ENCODE measurements at places on chromosomes 2 and 18. TPM values are rescaled to one million over a fixed set of nuclear protein-coding genes. Genes with fewer than 3 reads are reported as not detected.

The LAMA1 gene
- polyA plus RNA-seq: 0.54 TPM

The STON1 gene
- polyA plus RNA-seq: 57.0 TPM

The UGT1A4 gene
- 1.2 TPM for polyA plus RNA-seq

The PCARE gene
- polyA plus RNA-seq: 0.25 TPM

The SULT1C2 gene
- polyA plus RNA-seq: 0.15 TPM

The TYMS gene
- 2.2 TPM for polyA plus RNA-seq

The DTNB gene
- 5.4 TPM for polyA plus RNA-seq

The DCDC2C gene
- polyA plus RNA-seq: 0.09 TPM

The TUBB8B gene
- polyA plus RNA-seq: 0.28 TPM

The ALPI gene
- polyA plus RNA-seq: not detected

The CTAGE1 gene
- polyA plus RNA-seq: not detected

The GALR1 gene
- polyA plus RNA-seq: 0.25 TPM

The PGAP1 gene
- polyA plus RNA-seq: 3.2 TPM

The FAM110C gene
- 3.8 TPM for polyA plus RNA-seq

The DCC gene
- polyA plus RNA-seq: 0.08 TPM

The HAAO gene
- polyA plus RNA-seq: 31.5 TPM

The POTEI gene
- polyA plus RNA-seq: not detected

DNA sequence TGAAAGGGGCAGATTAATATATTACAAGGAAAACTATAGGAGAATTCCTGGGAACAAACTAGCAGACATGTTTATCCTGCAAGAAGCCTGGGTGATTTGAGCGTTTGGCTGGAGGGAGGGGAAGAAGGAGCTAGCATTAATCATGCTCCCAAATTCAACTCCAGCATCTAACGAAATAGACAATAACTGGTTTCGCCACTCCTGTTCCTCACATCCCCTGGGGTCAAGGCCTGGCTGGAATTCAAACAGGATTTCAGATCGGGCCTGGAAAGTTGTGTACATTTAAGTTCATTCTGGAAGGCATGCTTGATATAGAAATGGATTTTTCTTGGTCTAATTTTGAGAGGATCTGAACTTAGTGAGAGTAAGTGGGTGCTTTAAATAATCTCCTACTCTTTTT, 126.1 kb upstream of the CTAGE1 start:
- no peak for DNase-seq

- no peak for DNase-seq
Measured at GRCh38 chr2:65113816-65114215, 16.1 kb downstream of the RAB1A start.

- DNase-seq: no peak
Measured at GRCh38 chr2:156841321-156841720, 405.1 kb downstream of the GPD2 start.

- no peak for DNase-seq
Measured at GRCh38 chr2:128632501-128632800, 313.8 kb upstream of the HS6ST1 start.

GRCh38 chr2:130963849-130964793, 127.4 kb downstream of the ARHGEF4 start:
- DNase-seq: no peak

- DNase-seq: no peak
Measured at GRCh38 chr2:49000695-49001094, 153.6 kb downstream of the FSHR start.

DNA sequence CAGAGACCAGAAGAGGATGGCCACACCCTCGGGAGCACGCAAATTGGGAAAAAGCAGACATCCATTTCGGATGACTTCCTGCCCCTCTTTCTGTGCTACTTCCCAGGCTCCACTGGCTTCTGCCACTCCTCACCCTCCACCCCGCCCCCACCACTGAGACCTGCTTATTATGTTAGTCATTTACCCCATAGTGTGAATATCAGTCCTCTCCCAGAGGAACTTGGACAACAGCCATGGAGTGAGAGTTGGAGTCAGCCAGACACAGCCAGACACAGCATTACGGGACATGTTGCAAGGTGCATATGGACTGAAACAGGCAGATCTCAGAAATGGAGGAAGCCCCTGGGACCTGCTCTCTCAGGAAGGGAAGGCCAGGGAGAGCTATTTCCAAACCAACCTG, 51.8 kb downstream of the CTIF start:
- DNase-seq: no peak

DNA sequence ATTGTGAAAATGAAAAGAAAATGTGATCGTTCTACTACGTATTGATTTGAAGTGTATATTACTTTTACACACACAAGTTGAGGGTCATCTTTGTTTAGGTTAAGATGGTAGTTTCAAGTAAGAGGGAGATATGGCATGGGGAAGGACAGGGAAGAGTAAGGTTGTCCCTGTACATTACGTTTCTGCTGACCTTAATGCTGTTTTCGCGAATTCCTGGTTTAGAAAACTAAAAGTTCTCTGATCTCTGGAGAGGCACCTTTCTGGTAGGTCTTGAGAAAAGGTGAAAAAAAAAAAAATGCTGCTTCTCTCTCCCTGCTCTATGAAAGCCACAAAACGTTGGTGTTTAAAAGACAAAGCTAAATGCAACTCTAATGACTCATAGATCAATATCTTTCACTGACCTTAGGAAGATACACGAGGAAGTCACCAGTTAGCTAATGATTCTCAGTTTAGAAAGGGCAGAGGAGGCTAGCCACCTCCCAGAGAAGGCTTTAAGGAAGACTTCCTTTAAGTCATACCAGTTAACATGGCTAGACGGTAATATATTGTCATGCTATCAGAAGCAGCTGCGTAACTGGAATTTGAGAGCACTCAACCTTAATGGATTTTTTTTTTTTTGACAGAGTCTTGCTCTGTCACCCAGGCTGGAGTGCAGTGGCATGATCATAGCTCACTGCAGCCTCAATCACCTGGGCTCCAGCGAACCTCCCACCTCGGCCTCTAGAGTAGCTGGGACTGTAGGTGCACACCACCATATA, 13.2 kb downstream of the TXNDC2 start:
- no peak for DNase-seq

DNA sequence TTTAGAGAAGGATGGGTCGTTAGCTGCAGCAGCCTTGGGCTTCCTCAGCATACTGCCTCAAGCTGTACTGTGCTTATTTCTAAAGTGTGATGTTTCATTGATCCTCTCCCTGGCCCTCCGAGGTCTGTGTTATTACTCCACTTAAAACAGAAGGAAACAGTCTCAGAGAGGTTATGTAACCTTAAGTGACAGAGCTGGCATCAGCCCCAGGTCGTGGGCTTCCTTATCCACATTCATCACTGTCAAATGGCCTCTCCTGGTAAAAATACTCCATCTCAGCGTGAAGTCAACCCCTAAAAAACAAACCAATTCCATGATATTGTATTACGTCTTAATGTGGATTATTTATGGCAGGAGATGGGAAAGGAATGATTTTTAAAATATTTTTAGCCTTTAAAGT, 153.3 kb upstream of the NOSTRIN start:
- DNase-seq: no peak

DNA sequence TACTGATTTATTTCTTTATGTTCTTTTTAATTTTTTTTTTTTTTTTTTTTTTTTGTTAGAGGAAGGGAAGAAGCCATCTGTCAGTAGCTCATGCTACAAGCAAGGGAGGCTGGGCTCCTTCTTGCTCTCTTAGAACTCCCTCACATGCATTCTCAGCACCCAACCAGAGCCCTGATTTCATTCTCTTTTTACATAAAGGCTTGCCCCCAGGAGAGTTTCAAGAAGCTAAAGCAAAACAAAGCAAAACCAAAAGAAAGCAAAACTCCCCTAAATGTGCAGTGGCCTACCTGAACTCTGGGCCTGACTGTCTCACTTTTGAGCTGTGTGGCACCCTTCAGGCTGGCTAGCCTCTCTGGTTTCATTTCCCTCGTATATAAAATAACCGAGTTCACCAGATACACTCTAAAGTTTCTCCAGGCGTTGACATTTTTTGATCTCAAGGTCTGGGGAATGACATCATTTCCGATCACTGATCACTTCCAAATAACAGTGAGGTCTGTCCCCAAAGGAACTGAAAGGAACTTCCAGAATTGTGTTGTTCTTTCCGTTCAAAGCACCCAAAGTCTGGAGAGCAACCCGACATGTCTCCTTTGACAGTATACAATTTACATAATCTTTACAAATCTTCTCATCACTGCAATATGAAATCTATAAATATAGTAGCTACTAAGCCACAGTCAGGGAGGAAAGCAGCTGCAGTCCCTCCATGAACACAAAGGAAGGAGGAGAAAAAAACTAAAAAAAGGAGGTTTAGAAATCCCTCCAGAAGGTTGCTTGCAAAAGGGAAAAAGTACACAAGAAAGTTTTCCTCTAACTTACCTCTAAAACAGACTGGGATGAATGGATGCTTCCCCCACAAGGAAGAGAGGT, 145.6 kb upstream of the NCK2 start:
- DNase-seq: no peak

- no peak for DNase-seq
Measured at GRCh38 chr2:234911271-234911670, 40.5 kb upstream of the SH3BP4 start.

DNA sequence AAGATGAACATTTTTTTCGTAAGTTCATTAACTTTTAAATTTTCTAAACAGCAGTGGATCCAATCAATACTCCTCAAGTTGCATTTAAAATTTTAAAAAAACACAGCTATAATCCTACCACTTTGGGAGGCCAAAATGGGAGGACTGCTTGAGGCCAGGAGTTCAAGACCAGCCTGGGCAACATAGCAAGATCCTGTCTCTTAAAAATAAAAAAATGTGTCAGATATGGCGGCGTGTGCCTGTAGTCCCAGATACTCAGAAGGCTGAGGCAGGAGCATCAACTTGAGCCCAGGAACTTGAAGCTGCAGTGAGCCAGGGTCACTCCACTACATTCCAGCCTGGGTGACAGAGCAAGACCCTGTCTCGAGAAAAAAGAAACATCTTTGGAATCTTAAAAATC, 59.8 kb upstream of the RNU4ATAC start:
- no peak for DNase-seq

- no peak for DNase-seq
Measured at GRCh38 chr2:128541448-128541847, 222.8 kb upstream of the HS6ST1 start.

- no peak for DNase-seq
Measured at GRCh38 chr2:20241973-20242726, 17.2 kb upstream of the SDC1 start.

DNA sequence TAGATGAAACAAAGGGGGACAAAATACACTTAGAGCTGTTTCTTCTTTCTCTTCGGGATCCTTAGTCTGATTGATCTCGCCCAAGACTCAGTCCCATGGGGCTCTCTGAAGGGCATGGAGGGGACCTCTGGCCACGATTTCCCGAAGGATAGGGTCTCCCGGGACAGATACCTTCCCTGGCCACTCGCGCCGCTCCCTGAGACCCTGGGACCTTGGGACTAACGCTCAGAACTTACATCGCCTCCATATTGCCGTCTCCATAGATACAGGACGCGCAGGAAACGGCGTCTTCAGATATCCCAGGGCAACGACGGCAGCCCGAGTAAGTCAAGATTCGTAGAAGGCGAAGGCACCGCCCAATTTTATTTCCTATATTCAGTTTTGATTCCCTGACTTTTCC, at the start of gene CFAP65:
CFAP65 (minus strand) TSS at position 265 of the 400 bp plus-strand sequence. CDS start 2,468 bp downstream, outside the sequence.
- DNase-seq: no peak

DNA sequence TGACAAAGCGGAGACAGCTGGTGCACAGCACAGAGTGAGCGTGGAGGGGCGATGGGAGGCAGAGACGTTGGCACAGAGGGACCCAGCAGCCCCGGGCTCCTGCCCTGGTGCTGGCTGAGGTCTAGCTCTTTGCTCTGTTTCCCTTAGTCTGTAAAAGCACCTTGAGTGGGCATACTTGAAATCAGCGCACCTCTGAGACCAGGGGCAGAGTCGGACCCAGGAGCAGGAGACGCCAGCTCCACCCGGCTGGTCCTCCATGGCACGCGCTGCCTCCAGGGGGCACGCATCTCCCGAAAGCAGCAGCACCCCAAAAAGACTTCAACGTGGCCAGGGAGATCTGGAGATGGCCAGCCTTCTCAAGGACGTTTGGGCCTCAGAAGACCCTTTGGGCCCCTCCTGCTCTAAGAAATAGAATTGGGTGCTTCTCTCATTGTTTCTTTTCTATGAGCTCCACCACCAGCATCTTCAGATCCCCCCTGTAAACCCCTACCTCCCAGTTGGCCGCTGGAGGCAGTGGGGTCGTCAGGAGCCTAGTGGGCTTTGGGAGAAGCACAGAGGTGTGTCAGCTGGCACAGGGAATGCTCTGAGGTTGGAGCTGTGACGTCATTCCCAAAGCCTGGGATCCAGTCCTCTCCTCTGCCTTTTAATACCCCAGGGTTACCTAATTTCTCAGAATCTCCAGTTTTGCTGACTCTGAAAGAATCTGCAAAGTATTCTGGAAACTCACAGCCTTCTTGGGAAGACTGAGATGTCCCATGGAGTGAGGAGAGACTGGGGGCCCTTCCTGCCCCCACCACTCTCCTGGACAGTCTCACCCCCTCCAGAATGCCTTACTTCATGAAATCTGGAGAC, 58.9 kb downstream of the CIB4 start:
- no peak for DNase-seq

DNA sequence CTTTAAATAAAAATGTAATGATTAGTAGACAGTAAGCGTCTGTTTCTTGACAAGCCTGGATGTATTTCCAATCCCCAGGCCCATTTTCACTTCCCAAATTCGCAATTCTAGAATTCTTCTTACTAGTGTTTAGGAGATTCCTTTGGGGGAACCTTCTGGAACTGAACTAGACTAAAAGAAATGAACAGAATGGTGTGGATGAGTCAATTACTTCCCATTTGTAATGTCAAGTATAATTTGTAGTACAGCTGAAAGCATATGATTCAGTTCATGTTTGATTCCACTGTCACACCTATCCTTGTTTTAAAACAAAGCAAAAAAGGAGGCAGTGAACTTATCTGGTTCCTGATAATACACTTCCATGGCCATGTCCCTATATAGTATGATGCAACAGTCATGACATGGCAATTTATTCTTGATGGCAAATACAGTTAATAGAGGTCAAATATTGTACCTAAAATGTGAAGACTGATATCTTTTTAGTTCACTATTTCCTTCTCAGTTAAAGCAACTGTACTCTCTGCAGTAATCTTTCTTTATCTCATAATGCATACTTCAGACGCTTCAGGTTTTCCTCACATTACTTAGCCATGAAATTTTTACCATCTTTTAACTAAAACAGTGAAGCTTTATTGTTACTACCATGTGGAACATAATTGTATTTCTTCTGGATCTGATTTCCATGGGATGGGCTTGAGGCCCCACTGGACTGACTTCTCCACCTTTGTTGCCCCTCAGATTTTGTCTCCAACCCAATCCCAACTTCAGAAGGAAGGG, 2.0 kb downstream of the IDH1 start:
- DNase-seq: no peak
